ENCODE measurements at places on chromosomes 6 and 20.

DNA sequence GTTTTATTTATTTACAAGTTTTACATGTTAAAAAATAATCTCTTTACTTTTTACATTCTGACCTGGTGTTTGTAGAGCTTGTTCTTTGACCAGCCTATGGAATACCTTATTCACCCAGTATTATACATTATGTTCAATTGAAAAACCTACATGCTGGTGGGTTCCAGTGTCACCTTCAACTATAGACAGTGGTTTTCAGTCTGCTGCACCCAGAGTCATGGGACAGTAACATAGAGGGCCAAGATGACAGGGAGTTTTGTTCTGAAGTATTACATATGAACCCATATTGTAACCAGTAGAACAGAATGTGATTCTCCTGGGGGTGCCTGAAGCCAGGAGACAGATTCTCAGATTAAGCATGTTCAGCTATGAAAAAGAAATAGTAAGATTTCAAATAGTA lies 139.5 kb upstream of the SCGN start:
- no peak for DNase-seq

DNA sequence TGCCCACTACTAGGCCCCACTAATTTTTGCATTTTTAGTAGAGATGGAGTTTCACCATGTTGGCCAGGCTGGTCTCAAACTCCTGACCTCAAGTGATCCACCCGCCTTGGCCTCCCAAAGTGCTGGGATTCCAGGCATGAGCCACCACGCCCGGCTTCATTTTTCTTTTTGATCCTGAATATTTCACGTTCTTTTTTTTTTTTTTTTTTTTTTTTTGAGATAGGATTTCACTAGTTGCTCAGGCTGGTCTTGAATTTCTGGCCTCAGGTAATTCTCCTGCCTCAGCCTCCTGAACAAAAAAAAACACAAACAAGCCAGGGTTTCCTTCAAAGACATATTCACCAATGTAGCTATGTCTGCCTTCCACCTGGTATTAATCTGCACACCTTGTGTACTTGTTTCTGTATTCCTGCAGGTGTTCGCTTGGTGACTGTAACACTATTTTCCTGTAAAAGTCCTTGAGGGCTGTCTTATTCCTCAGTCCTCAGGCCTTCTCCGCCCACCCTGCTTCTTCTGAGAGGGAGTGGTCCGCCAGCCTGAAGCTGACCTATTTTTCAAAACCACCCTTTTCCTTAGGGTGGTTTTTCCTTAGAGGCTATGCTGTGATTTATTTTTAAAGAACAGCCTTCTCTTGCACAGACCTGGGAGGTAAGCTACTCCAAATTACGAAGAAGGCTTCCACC lies 36.1 kb upstream of the PNRC1 start:
- no peak for DNase-seq

DNA sequence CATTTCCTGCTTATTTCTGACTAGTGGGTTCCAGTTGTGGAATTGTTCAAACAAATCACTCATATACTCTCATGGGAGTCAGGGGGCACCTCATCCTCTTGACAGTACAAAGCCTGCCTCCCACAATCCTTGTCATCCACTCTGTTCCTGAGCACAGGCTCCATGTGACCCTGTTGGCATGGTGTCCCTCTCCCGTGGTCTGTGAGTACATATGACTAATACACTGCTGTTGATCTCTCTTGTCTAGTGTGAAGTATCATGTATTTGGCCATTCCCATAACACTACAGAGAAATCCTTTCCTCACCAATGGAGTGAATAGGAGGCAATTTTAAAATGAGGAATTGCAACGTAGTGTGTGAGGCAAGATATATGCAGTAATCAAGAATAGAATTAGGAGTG lies 185.3 kb downstream of the OGFRL1 start:
- DNase-seq, result no peak

GRCh38 chr20:53332022-53332837 lies 261.4 kb downstream of the ZNF217 start:
- DNase-seq, result no peak

GRCh38 chr6:166167801-166168615 lies at the start of gene TBXT:
Gene TBXT, minus strand, starts transcription at chr6:166167851. Its CDS starts 260 bp downstream, at chr6:166167591.
- no peak for DNase-seq

DNA sequence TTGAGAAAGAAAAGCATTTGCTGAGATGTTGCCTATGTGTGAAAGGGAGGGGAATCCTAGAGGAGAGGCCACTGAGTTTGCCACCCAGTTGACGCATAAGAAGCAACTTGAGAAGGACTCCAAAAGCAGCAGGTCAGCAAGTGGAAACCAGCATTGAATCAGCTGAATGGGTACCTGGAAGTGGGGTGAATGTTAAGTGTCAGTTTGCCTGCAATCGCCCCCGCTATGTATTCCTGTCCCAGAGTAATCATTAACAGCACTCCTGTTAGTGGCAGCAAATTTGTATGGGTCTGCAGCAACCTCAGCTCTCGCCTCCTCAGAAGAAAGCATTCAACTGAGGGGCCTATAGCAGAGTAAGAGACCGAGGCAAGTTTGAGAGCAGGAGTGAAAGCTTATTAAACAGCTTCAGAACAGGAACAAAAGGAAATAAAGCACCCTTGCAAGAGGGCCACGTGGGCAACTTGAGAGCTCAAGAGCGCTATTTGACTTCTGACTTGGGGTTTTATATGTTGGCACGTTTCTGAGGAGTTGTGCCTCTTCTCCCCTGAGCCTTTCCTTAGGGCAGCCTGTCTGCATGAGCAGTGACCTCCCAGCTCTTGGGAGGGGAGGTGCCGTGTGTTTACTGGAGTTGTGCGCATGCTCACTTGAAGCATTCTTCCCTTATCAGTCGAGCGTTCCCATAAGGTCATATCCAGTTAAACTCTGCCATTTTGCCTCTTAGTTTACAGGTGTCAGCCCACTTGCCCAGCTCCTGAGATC lies 122.6 kb upstream of the PHACTR1 start:
- no peak for DNase-seq

DNA sequence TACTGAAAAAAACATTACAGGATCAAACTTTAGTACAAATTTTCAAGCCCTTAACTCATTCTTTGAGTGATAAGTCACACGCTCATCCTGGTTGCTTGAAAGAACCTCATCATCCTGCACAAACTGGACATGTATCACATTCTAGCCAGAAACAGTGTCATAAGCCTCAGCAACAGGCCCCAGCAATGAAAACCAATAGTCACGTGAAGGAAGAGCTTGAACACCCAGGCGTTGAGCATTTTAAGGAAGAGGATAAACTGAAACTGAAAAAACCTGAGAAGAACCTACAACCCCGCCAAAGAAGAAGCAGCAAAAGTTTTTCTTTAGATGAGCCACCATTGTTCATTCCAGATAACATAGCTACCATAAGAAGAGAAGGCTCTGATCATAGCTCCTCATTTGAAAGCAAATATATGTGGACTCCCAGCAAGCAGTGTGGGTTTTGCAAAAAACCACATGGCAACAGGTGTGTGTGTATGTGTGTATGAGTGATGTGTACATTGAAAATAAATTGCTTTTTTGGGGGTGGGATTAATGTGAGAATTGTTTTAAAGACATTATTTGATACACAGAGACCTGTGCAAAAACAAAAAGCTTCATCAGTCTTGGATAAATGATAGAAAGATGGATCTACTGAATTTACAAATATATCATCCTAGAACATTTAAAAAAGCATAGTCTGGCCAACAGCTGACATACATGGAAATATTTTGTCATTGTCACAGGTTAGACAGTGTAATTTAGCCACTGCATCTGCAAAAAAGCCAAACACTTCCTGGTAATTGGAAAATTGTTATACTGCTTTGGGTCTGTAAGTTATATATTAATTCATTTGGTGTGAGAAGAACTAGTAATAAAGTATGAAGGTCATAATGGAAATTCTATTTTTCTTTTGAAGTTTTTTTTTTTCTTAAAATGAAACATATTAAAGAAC lies 50.1 kb downstream of the PHF3 start:
- no peak for DNase-seq

GRCh38 chr20:53938739-53939138 lies 131.7 kb downstream of the BCAS1 start:
- no peak for DNase-seq

DNA sequence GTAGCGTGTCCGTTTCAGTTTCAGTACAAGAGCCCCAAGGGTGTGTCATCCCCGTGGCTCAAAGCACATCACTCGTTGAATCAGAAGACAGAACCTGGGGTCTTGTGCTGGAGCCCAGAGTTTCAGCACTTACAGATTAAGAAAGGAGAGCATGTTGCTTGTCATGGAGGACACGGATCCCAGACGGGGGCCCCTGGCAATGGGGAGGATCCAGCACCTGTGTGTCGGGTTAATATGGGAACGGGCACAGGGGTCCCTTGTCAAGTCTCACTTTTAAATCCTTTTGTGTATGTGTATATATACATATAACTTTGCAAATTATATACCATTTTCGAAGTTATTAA lies 23.4 kb downstream of the THBS2 start:
- no peak for DNase-seq

DNA sequence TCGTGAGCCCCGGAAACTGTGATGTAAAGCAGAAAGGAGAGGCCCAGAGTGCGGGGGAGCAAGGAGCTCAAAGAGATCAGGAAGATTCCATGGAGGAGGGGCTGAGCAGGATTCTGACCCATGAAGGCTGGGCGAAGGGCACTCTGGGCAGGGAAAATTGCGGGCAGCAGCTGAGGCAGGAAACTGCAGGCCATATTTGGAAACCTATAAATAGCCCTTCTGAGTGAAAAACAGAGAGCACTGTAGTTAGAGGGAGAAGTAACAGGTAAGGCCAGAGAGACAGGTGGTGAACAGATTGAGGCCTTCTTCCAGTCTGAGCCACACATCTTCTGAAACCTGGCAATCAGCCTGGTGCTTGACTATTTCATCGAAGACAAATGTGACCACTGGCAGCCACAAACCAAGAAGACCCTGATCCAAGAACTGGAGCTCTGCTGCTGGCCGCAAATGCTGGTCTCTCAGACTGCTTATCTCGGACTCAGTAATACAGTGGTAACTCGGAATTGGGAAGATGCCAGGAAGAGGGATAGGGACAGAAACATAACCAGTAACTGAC lies 14.1 kb upstream of the BEND3 start:
- no peak for DNase-seq

DNA sequence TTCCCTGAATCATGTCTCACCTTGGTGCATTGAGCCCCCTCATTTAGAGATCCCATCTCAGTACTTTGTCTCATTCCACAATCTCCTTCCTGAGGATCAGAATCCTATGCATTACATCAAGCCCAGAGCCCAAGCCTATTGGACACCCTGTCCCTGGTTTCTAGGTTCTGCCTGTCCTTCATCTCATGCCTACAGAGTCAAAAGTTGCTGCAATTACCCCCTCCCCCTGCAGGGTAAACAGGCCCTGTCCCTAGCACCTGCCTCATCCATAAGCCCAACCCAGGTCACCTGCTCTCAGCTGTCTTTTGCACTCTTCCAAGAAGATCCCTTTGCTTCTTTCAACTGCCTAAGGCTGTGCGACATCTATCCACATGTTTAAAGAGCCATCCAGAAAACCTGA lies 93.9 kb downstream of the SPTLC3 start:
- DNase-seq, result no peak

DNA sequence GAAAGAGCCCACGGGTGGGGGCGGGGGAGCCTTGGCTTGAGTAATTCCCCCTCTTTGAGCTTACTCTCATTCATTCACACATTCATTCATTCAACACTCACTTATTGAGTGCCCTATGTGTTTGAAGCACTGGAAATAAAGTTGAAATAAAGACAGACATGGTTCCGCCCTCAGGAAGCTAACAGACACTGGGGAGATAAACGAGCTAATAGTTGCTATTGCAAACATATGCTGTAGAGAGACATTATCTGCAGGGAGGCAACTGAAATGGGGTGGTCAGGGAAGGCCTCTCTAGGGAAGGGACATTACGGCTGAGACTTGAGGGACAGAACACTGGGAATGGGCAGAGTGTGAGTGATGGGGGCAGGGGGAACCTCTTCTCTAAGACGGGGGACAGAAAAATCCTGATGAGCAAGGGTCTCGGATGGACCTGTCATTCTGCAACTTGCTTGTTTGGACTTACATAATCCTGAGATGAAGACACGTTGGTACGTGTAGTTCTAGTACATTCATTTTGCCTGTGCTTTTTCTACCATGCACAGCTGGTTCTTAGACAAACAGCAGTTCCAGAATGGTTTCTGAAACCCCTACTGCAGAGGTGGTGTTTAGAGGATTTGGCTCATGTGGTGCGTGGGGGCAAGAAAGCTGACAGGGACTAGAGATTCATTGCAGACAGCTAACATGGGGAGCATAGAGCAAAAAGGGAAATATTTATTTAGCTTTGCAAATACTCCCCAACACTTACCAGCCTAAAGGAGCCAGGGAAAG lies 71.1 kb upstream of the BLCAP start:
- no peak for DNase-seq

- no peak for DNase-seq
These were observed 15.3 kb upstream of the ZSCAN23 start for GRCh38 chr6:28458568-28458967.

GRCh38 chr6:38638941-38639497 lies 710 bp downstream of the BTBD9 start:
- no peak for DNase-seq

GRCh38 chr20:341682-342081 lies 5.2 kb upstream of the NRSN2 start:
- no peak for DNase-seq

DNA sequence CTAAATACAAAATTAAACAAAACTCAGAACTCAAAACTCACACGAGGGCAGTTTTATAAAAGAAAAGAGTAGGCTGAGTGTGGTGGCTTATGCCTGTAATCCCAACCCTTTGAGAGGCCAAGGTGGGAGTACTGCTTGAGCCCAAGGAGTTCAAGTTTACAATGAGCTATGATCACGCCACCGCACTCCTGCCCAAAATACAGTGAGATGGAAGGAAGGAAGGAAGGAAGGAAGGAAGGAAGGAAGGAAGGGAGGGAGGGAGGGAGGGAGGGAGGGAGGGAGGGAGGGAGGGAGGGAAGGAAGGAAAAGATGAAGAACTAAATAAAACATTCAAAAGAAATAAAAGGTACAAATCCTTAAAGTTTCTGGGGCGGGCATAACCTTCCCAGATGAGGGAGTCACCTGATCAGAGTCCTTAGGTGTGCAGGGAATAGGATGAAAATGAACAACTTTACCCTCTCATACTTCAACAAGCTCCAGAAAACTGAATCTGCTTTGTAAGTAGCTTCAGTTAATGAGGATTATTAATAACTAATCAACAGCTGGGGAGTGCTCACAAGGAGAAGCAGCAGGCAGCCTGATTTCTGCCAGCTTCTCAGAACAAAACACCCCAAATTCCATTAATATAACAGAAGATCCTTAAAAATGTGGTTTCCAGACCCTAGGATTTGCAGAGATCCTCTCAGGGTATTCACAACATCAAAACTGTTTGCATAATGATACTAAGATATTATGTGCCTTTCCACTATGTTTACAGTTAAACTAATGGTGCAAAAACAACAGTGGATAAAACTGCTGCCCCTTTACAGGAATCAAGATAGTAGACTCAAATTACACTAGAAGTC lies 21.8 kb downstream of the LMBRD1 start:
- DNase-seq, result no peak

GRCh38 chr6:73088138-73088813 lies 137.0 kb downstream of the KHDC1L start:
- DNase-seq, result no peak
